ENCODE measurements at places on chromosomes 6 and 20.

- no peak for DNase-seq
Measured at GRCh38 chr6:44649365-44650025, 262.0 kb downstream of the CDC5L start.

DNA sequence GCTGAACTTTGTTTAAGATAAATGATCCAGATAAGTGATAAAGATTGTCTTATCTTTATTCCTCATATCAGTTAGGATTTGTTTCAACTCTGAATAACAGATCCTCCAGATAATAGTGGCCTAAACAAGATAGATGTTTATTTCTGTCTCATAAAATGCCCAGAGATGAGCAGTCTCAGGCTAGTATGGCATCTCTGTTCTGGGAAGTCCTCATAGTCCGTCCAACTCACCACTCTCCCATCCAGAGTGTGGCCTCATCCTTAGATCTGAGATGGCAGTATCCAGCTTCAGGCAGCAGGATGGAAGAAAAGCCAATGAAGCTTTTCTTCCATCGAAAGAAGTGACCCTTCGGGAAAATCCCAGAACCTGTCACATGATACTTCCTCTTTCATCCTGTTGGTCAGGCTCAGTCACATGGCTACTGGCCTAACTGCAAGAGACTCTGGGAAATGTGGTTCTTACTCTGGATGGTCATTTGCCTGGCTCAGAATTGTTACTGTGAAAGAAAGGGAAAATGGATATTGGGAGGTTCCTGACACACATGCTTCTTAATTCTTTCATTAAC is 29.4 kb upstream of the TAGAP start:
- DNase-seq, result no peak

- DNase-seq, result no peak
Measured at GRCh38 chr6:167691533-167692312, 135.0 kb upstream of the AFDN start.

- DNase-seq, result no peak
Measured at GRCh38 chr6:53458105-53458866, 86.6 kb downstream of the GCLC start.

DNA sequence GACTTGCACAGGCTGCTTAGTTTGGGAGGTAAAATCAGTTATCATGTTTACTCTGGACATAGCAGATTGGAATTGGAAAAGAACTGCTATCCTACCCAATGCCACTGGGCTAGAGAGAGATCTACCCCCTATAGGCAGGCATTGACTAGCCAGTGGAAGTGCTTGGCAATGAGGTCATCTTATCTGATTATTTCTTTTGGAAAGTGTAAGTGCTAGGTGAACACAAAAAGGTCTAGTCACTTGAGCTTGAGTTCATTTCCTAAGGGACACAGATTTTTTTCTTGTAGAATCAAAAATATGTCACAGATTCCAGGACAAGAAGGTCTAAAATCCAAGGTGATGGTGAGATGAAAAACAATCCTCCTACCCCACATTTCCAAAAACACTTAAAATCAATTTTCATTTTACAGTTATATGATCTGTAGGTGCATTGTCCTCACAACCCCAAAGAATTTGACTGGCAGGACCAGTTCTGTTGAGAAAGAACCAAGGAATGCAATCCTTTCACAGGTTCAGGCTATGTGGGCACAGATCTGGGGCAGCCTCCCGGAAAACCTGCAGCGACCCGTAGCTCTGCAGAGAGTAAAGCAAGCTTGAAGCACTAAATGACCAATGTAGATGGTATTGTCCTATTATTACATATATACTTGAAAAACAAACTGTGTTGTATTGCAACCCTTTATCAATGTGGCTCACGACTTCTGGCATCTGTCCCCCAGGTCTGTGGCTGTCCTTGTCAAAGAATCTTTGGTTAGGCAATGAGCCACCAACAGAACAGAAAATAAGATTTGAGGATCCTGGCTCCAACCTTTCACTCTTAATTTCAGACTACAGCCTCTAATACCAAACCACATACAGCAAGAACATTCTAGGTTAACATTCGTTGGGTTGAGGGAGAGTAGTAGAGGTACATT is 67.3 kb upstream of the ADTRP start:
- DNase-seq, result no peak

- no peak for DNase-seq
Measured at GRCh38 chr6:13418844-13419243, 68.6 kb downstream of the GFOD1 start.

DNA sequence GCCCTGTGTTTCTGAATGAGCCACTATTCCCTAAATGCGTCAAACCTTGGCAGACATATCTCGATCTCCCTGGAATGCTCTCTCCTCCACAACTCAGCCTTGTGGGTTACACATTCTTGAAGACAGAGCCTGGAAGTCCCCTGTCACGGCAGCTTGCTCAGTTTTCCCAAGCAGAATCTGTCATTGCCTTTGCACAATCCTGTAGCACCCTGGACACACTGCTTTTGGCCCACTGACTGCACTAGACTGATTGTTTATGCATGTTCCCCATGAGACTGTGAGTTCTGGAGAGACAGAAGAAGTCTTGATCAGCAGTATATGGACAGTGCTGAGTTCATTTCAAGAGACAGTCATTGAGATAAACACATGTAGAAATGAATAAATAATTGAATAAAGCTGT is 406.7 kb downstream of the CD83 start:
- no peak for DNase-seq

GRCh38 chr20:536426-537010 is 7.1 kb downstream of the CSNK2A1 start:
- DNase-seq, result no peak

- DNase-seq, result no peak
Measured at GRCh38 chr6:10621847-10622246, 72.6 kb downstream of the C6orf52 start.

DNA sequence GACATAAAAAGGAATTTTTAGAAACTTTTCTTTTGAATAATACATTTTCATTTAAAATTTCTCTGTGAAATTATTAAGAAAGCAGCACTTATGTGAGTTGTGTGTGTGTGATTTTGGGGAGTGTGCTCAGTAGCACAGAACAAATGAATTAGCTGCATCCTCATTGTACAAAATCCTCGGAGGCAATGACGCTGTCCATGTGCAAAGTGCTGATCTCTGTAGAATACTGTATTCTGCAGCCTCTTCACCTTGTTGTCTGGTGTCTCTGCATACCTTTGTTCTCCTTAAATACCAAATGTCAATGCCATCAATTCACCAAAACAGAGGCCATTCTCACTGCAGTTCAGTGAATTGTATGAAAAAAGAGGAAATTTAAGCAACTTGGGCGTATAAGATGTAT is 838.4 kb downstream of the QKI start:
- DNase-seq, result no peak

DNA sequence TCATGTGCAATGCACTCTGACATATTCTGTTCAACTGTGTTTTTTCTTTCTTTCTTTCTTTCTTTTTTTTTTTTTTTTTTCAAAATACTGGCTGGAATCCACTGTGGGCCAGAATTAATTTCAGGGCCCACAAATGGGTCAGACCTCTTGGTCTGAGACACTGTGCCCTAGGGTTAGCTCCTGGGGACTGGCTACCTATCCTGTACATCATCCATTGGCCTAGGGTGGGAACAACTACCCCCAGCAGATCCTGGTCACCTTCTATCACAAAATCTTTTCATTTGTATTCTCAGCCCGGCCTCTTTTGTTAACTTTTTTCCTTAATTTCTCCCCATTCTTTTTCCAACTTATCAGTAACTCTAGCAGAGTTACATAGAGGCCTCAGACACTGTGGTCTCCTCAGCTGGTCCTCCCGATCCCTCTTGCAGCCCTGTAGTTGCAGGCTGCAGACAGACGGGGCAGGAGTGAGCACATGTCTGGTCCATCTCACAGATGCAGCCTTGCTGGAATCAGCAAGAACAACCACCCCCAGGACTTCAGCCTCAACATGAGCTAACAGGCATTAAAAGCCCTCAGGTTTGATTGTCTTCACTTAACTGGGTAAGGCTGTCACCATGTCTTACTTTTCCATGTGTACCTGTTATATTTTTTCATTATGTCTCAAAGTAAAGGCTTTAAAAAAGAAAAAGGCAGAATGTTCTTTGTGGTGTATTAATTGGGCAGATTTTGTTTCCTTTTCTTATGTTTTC is 41.3 kb downstream of the TXLNB start:
- DNase-seq, result peak; percentile 72

DNA sequence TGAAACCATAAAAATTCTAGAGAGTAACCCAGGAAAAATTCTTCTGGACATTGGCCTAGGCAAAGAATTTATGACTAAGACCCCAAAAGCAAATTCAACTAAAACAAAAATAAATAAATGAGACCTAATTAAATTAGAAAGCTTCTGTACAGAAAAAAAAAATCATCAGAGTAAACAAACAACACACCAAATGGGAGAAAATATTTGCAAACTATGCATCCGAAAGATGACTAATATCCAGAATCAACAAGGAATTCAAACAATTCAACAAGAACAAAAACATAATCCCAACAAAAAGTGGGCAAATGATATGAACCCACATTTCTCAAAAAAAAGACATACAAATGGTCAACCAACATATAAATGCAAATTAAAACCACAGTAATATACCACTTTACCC is 242.6 kb upstream of the CDYL start:
- no peak for DNase-seq

- no peak for DNase-seq
Measured at GRCh38 chr20:24403406-24403805, 66.0 kb upstream of the SYNDIG1 start.

GRCh38 chr6:64334636-64335035 is 699.0 kb downstream of the PHF3 start:
- no peak for DNase-seq

GRCh38 chr6:13012296-13012695 is 295.7 kb downstream of the PHACTR1 start:
- DNase-seq, result no peak

- no peak for DNase-seq
Measured at GRCh38 chr6:68192988-68193387, 442.1 kb upstream of the ADGRB3 start.

- DNase-seq, result no peak
Measured at GRCh38 chr20:1706079-1706478, 48.5 kb upstream of the SIRPG start.

DNA sequence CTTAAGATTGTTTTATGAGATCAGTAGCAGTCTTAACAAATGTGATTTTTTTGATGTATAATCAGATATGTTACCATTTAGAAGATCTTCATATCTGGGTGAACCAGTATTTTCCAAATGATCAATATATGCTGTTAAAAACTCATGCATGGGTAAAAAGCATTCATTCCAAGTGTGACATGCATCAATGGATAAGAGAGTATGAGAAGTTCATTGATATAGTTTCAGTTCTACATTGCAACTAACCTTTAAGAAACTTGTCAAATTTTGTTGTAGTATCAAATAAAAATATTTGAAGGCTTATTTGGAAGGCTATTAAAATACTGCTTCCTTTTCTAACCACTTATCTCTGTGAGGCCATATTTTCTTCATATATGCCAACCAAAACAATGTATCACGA is 117.7 kb downstream of the FIG4 start:
- DNase-seq, result no peak

- no peak for DNase-seq
Measured at GRCh38 chr6:159745081-159745480, 16.8 kb upstream of the ACAT2 start.

DNA sequence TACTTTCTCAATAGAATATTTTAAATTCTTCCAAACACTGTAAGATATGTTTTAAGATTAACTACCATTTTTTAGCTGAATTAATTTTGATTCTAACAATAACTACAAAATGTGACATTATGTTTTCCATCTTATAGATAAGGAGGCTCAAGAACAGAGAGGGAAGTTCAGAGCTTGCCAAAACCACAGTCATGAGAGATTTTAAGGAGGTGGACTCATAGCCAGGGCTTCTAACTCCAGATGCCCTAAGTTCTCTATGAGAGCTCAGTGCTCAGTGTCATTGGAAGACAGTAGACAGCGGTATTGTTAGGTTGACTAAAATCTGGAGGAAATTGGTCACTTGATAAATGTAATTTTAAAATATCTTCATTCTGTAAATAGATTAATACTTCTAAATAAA is 144.2 kb downstream of the PACRG start:
- DNase-seq, result no peak

DNA sequence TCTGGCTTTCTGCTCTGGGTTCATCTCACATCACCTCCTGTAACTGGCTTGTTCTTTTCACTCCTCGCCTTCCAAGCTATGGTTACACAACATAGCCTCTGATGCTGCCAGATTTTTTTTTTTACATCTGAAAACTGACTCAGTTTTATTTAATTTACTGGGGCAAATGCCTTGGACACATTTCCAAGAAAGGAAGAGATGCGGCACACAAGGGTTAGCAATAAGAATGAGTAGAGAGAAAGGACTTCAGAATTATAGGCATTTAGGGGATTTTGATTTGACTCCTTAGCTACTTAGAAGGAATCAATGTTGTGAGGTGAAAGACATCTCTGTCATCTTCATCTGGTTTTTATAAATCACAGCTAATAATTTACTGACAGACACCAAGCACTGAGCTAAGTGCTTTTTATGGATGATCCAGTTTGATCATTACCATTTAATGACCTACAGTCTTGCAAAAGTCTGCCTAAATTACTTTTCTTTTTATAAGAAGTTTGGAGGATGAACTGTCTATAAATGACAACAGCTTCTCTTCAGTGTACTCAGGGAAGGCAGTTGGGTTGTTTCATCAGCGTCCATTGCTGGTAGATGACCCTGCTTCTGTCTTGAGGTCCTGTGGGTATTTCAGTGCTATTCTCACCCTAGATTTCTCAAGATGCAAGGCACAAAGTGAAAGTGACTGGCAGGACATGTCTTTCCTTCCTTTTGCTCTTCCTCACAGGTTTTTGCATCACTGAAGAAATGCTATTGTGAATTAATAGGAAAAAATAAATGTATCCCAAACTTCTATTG is 31.1 kb downstream of the LAMA4 start:
- no peak for DNase-seq

- DNase-seq, result peak; percentile 17
Measured at GRCh38 chr6:15264902-15265761, 19.3 kb downstream of the JARID2 start.

DNA sequence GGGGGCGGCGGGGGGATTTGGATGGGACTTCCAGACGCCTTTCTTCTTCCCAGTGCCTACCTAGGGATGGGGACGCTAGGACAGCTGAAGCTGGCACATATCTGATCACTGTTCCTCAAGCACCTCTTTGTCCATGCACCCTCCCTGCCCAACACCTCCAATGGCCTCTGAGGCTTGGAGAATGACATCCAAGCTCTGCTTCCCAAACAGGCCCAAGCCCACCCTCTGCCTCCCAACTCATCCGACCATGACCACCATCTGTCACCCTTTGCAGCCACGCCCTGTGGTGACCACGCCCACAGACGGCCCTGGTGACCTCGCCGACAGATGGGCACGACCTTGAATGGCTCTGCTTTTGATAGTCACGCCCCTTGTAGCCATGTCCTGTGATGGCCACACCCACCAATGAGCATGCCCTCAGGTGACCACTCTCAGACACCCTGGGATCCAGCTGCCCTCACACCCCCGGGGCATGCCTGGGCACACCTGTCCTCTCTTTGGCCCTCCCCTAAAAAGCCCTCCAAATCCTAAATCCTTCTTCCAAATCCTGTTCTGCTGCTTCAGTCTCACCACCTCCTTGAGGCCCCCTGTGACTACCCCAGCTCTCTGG is 51.0 kb downstream of the SSR1 start:
- no peak for DNase-seq

All from CD4-positive, alpha-beta T cell treated with Interleukin-17A for 4 hours (primary cell).